T-cell (primary cell): ENCODE measurements at places on chromosomes 7 and 10.

- H3K27ac ChIP-seq: no peak overlapping the region
- H3K27me3 ChIP-seq: peaks cover 3% of the 10 kb centered on the region
- no peak overlapping the region for H3K4me3 ChIP-seq
- H3K36me3 ChIP-seq: no peaks in the 10 kb centered on the region
- no peak for DNase-seq
- H3K4me1 ChIP-seq: no peaks in the 10 kb centered on the region
Measured at GRCh38 chr10:91761721-91762120, 36.5 kb upstream of the TNKS2 start.

GRCh38 chr7:146115548-146115850 is 1.1 kb upstream of the CNTNAP2 start:
- DNase-seq: no peak
- peak overlapping the region; percentile 38 for H3K4me3 ChIP-seq
- no peaks in the 10 kb centered on the region for H3K36me3 ChIP-seq
- no peaks in the 10 kb centered on the region for H3K4me1 ChIP-seq
- no peak overlapping the region for H3K27ac ChIP-seq

GRCh38 chr7:25854059-25854458 is 297.9 kb upstream of the NFE2L3 start:
- DNase-seq: no peak
- H3K27ac ChIP-seq: no peak overlapping the region
- peaks cover 46% of the 10 kb centered on the region for H3K4me1 ChIP-seq
- H3K4me3 ChIP-seq: no peak overlapping the region

DNA sequence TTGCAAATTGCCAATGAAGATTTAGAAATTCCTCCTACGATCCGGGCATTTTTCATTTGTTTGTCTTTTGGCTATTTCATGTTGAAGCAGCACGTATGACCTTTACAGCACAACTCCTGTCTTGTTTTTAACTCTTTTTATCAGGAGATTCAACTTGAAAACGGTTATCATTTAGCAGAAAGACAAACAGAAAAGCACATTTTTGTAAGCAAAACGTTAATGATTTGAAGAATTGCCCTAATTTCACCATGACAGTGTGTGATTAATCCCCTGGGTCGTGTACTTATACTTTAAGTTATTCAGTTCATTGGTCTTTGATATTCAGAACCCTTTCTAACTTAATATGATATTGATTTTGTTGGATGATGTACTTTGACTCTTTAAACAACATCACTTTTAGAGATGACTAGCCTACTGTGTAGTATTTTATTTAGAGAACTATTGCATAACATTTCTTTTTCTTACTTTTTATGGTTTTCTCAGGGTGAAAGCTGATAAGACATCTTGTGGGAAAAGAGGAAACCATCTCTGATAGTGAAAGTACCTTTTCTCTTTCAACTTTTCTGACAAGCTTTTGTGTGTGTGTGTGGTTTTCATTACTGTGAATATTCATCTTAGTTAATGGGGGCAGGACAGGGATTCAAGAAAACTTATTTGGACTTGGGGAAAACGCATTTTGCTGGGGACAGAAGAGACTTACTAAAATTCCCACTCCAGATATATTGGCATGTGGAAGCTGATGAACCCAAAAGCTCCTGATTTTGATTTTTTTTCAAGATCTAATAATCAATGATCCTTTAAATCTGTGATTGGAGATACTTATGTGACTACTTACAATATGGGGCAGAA is 8.1 kb downstream of the HHEX start:
- no peaks in the 10 kb centered on the region for H3K36me3 ChIP-seq
- no peak overlapping the region for H3K4me3 ChIP-seq
- peaks cover 22% of the 10 kb centered on the region for H3K4me1 ChIP-seq
- no peaks in the 10 kb centered on the region for H3K27me3 ChIP-seq
- DNase-seq: no peak
- no peak overlapping the region for H3K27ac ChIP-seq

- no peak for DNase-seq
- H3K27ac ChIP-seq: no peak overlapping the region
- no peaks in the 10 kb centered on the region for H3K36me3 ChIP-seq
- peaks cover 3% of the 10 kb centered on the region for H3K27me3 ChIP-seq
- peaks cover 15% of the 10 kb centered on the region for H3K4me1 ChIP-seq
Measured at GRCh38 chr10:11533328-11533781, 78.1 kb downstream of the USP6NL start.

GRCh38 chr7:46720761-46721160 is 799.7 kb upstream of the IGFBP3 start:
- no peaks in the 10 kb centered on the region for H3K36me3 ChIP-seq
- no peaks in the 10 kb centered on the region for H3K27me3 ChIP-seq
- H3K27ac ChIP-seq: no peak overlapping the region
- no peak overlapping the region for H3K4me3 ChIP-seq
- no peaks in the 10 kb centered on the region for H3K4me1 ChIP-seq
- DNase-seq: no peak

DNA sequence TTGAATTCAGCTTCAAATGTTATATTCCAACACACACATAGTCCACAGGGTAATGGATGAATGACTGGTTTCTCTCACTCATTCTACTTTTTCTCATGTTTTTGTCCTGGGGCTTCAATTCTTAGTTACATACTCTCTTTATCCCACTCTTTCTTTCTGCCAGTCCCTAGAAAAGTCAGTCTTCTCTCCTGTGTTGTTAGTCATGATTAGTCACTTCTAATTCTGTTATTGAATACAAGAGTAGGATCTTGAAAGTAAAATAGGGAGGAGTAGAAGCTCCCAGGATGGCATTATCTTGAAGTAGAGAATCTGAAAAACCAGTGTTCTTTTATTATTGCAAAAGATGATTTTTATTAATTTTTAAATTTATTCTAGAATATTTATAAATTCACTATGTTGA is 45.5 kb upstream of the CALCR start:
- no peak overlapping the region for H3K27ac ChIP-seq
- H3K27me3 ChIP-seq: no peaks in the 10 kb centered on the region
- no peaks in the 10 kb centered on the region for H3K36me3 ChIP-seq

GRCh38 chr7:3112479-3113134 is 68.9 kb upstream of the CARD11 start:
- H3K4me3 ChIP-seq: no peak overlapping the region
- no peaks in the 10 kb centered on the region for H3K36me3 ChIP-seq
- no peak for DNase-seq
- peaks cover 4% of the 10 kb centered on the region for H3K4me1 ChIP-seq

- H3K4me1 ChIP-seq: no peaks in the 10 kb centered on the region
- H3K27me3 ChIP-seq: peaks cover 2% of the 10 kb centered on the region
- no peak overlapping the region for H3K4me3 ChIP-seq
Measured at GRCh38 chr10:77417359-77417758, 220.2 kb downstream of the KCNMA1 start.

DNA sequence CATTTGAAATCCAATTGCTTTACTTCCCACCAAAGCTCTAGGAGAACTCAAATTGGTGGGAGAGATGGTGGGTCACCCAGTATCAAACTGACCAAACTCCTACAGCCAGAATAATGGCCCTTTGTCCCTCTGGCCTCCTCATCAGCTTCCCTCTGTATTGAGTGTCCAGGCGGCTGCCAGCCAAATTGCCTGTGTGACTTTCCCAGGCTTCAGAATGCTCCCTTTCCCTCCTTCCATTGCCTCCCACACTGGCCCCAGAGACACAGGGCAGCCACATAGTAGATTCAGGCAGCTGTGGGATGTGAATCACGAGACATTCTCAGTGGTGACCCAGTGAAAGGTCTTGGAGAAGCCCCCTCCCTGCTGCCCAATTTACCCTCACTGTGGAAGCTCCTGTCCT is 12.7 kb upstream of the VDAC2 start:
- H3K4me3 ChIP-seq: no peak overlapping the region
- H3K27me3 ChIP-seq: no peaks in the 10 kb centered on the region
- no peaks in the 10 kb centered on the region for H3K4me1 ChIP-seq
- no peak overlapping the region for H3K27ac ChIP-seq
- peaks cover 1% of the 10 kb centered on the region for H3K36me3 ChIP-seq

DNA sequence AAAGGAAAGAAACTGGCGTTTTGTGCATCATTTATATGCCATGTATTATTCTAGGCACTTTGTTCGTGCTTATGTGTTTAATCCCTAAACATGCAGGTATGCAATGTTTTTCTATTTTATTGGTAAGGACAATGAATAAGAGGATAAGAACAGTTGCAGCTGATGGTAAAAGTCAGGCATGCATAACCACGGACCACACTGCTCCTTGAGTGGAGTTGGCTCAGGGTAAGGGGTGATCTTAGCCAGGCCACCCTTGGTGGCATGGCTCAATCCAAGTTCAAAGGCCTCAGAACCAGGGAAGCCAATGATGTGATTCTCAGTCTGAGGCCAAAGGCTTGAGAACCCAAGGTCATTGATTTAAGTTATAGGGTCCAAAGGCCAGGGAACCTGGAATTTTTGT is 1068.1 kb downstream of the NRG3 start:
- H3K4me3 ChIP-seq: no peak overlapping the region
- H3K27ac ChIP-seq: no peak overlapping the region
- H3K4me1 ChIP-seq: no peaks in the 10 kb centered on the region
- no peak for DNase-seq
- no peaks in the 10 kb centered on the region for H3K36me3 ChIP-seq
- H3K27me3 ChIP-seq: no peaks in the 10 kb centered on the region

GRCh38 chr10:29649561-29650551 is 15.1 kb upstream of the SVIL start:
- H3K4me3 ChIP-seq: no peak overlapping the region
- H3K27ac ChIP-seq: no peak overlapping the region
- H3K36me3 ChIP-seq: peaks cover 4% of the 10 kb centered on the region
- DNase-seq: no peak
- peaks cover 23% of the 10 kb centered on the region for H3K4me1 ChIP-seq
- no peaks in the 10 kb centered on the region for H3K27me3 ChIP-seq

GRCh38 chr10:14624600-14624999 is 150.1 kb downstream of the FAM107B start:
- no peaks in the 10 kb centered on the region for H3K27me3 ChIP-seq
- no peak overlapping the region for H3K4me3 ChIP-seq
- H3K27ac ChIP-seq: no peak overlapping the region
- DNase-seq: no peak
